RCC 7860 (cell line): ENCODE measurements at places on chromosomes 12 and 14.

GRCh38 chr14:91135039-91135438 lies 21.2 kb downstream of the DGLUCY start:
- DNase-seq: no peak

GRCh38 chr14:100544506-100545141 lies 42.6 kb downstream of the BEGAIN start:
- no peak for DNase-seq

- DNase-seq: no peak
Measured at GRCh38 chr14:71206123-71206522, 298.9 kb downstream of the PCNX1 start.

- DNase-seq: no peak
Measured at GRCh38 chr12:13404631-13405473, 208.3 kb downstream of the EMP1 start.

DNA sequence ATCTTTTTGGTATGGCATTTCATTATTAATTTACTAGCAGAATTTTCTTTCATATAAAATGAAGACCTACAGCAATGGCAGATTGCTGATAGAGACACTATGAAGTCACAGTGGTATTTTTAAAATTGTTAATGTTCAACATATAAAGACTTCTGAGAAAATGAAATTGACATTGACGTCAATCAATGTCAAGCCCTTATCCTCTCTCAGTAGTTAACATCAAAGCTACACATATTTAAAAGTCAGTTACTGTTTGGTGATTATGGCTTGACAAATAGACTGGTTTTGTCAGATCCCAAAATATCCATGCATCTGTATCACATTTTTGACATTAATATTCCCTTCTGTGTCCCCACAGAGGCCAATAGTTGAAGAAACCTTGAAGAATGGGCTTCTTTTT lies 1069.1 kb upstream of the SEL1L start:
- no peak for DNase-seq

GRCh38 chr12:4039931-4040330 lies 166.7 kb upstream of the PARP11 start:
- DNase-seq: no peak

DNA sequence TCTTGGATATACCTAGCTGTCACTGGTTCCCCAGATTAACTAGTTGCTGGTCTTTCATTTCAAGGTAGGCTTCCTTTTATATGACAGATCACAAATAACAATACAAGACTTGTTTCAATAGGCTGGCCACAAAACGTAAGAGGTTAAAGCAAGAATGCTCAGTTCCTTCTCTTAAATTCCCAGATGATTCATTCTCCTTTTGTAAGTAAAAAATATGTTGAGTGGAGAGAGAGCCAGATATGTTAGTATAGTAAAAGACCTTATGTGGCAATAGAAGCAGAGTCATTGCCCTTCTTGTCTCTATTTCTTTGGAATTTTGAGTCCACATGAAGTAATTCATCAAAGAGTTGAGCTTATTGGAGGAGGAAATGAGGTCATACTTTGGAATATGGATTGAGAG lies 939.0 kb upstream of the ATXN7L3B start:
- DNase-seq: no peak

DNA sequence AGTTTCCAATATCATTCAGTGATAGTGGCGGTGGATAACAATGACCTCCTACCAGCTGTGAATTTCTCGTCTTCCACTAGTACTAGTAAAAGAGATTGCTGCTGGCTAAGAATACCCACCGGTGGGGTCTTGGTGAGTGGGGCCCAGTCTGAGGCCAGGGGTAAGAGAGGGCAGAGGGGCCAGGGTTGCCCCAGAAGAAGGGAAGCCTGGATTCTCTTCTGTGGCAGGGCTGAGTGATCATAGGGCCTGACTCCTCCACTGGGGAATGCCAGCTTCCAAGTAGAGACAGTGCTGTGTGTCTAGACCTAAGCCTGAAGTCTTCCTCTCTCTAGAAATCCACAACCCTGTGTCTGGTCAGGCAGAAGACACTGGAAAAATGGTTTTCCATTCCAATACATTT lies 5.8 kb upstream of the TMEM63C start:
- no peak for DNase-seq

DNA sequence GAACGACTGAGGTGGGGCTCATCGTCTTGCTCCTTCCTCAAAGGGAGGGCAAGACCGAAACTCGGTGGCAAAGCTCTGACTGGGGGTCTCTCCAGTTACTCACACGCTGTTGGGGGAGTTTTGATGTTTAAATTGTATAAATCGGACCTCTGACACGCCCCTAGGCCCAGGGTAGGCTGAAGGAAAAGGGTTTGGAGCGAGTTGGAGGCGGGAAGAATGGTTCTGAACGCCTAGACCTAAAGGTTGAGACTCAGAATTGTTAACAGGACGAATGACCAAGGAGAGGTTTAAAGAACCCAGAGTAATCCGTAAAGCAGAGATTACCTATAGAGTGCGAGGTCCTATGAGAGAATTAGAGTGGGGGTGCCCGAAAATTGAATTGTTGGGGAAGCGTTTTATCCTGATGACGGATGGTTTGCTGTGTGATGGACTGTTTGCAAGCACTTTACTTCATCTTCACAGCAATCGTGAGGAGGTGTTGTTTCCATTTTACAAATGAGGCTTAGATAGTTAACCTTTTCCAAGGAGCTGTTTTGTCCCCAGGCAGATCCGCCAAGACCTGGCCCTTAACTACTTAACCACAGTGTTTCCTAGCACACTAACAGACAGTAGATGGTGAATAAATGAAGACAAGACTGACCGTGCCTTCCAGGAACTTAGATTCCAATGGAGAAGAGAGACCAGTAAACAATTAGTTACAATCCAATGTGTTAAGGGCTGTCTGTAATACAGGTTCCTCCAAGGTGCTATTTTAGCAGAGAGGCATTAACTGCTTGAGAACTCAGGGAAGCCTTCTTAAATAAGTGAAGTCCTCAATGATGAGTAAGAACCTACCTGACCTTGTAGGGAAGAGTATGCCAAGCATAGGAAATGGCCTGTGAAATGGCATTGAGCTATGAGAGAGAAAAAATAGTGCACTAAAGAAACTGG lies 929 bp upstream of the UBE2N start:
- no peak for DNase-seq

- DNase-seq: no peak
Measured at GRCh38 chr14:89138846-89139245, 278.2 kb downstream of the FOXN3 start.

DNA sequence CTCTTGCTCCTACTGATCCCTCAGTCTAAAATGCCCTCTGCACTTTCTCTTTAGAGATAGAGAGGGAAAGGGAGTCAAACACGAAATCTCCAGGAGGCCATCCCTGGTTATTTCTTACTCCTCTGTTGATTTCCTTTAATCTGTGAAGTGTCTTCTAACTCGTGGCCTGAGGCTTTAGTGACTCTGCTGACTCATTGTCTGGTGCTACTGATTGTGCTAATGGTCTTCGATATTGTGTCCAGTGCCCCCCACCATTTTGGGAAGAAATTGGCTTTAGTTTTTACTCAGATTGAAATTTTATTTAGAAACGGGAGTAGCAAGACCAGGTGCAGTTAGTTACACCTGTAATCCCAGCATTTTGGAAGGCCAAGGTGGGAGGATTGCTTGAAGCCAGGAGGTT lies 839 bp downstream of the CLEC9A start:
- DNase-seq: no peak

- no peak for DNase-seq
Measured at GRCh38 chr12:95017482-95017881, 14.0 kb upstream of the NDUFA12 start.

DNA sequence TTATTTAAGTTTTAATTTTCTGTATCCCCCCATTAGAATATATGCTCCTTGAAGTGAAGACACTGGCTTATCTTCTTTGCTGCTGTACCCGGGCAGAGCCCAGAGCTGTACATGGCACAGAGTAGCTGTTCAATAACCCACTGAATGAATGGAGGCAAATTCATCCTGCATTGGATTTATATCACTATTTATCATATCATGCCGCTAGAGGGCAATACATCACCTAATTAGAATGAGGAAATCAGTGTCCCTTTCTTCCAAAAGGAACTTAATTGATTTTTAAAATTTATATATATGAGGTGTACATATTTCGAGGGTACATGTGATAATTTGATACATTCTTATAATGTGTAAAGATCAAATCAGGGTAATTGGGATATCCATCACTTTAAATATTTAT lies 89.2 kb upstream of the TMEM260 start:
- peak; percentile 4 for DNase-seq

- DNase-seq: no peak
Measured at GRCh38 chr12:56684745-56685359, 3.2 kb downstream of the PTGES3 start.

- DNase-seq: no peak
Measured at GRCh38 chr14:58238252-58239243, 6.1 kb upstream of the PSMA3 start.
